HS-27A (cell line): ENCODE measurements at places on chromosomes 1 and 21.
A peak's percentile ranks its signal among the peaks of the same experiment; 100 is the strongest.

DNA sequence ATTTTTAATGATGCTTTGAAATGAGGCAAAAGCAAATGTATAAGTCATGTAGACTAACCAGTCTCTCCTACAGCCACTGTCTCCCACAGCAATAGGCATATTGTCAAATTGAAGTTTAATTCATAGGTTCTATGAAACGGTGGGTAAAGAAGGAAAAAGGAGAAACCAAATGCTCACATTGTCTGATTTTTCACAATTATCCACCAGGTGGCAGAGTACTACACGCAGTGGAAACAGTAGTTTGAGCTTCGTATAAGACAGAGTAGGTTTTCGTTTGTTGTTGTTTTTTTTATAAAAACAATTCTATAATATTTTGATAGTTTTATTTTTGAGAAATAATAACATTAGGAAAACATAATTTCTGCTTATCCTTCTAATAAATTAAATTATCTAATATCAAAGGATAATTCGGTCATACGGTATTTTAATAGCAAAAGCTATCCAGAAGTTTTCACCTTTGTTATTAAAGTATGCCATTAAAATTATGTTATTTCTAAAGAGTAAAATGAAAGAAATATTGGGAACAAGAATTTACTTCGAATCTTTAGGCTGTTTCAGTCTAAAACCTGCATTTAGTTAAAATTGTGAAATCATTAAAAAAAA lies 39.1 kb downstream of the TYW3 start:
- peak; percentile 12 for DNase-seq

GRCh38 chr1:150385537-150386445 lies 21.8 kb downstream of the RPRD2 start:
- no peak for DNase-seq

GRCh38 chr21:42781150-42781970 lies 98.0 kb downstream of the WDR4 start:
- no peak for DNase-seq

- DNase-seq: no peak
These were observed 66.2 kb upstream of the WDR26 start for GRCh38 chr1:224500796-224501195.

GRCh38 chr1:12532405-12533315 lies 85.3 kb downstream of the DHRS3 start:
- no peak for DNase-seq

DNA sequence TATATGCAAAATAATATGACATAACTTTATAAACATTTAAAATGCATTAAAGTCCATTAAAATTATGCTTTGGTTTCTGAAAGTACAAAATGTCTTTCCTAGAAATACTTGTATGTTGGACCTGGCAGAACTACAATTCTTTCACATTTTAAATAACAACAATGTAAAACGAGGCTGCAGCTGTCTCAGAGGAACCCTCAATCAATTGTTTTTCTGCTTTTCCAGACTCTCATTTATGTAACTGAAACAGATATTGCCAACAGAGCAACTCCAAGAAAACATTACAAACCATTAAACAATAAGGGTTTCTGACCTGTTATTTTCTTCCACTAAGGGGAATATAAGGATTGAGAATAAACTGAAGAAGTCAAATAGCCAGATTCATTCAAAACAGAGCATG lies 1193.4 kb downstream of the NCAM2 start:
- no peak for DNase-seq

DNA sequence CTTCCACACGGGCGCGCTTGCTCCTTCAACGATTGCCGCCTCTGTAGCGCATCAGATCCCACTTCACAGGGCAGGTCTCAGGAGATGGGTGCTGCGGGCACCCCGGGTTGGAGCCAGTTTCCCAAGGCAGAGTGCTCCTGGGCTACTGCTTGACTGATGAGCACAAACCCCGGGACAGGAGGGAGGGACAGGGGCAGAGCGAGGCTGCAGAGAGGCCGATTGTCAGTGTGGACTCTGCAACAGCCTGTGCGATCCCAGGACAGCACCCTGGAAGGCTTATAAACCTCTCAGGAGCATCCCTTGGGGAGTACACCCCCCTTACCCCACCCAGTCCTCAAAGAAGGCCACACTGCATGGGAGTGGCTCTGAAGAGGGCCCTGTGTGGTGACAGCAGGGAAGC lies 28.0 kb upstream of the BACE2 start:
- no peak for DNase-seq

DNA sequence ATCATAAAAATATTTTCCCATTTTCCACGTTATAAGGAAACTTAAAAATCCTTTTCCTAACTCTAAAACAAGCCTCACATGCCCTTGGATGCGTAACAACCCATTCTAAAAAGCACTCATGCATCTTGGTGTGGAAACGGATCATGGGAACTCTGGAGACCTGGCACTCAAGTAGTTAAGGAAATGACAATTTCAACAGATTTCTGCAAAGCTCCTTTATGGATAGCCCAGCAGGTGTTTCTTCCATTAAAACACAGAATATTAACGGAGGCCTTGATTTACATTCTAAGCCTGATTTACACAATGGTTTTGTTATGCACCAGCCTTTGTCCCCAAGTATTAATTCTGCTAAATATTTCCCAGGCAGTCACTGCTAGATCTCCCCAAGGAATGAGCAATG lies 12.9 kb downstream of the PARS2 start:
- DNase-seq: no peak

GRCh38 chr1:212507369-212507768 lies 74.6 kb downstream of the NENF start:
- no peak for DNase-seq

- no peak for DNase-seq
These were observed 1.1 kb upstream of the LCK start for GRCh38 chr1:32249831-32250525.
